ENCODE measurements at places on chromosomes 4 and X.

GRCh38 chr4:134756421-134756820 lies 554.8 kb upstream of the PABPC4L start:
- peak; percentile 27 for DNase-seq

DNA sequence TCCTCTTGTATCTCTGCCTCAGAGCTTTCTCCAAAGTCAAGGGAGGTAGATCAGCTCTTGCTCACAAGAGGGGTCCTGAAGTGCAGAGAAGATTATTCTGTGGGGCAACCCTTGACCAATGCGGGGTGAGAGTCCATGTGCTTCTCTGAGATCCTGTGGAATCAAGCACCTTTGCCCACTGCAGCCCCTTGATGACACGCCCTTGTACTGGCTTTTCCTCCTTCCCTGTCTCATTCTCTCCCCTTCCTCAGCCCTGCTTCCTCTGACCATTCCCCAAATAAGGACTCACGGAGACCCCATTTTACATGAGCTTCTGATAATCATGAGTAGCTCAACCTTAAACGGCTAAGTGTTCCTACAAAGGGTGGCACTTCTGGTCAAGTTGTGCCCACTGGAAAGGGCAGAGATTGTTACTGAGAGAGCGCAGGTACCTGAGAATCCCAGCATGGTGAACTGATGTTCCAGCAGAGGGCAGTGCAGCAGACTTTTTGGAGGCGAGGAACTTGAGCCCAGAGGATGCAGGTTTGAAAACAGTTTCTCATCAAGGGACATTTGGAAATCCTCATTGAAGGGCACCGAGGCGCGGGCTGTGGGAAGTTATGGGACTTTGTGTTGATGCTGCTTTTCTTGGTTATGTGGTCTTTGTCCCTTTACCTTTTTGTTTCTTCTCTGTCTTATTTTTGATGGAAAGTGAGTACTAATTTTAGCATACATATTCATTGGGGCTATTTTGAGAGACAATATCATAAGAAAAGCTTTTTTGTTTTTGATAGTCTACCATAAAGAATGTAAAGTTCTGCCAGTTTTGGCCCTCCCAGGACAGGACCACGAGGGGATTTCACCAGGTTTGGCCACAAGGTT lies 201.3 kb downstream of the RBM46 start:
- DNase-seq, result peak; percentile 17

DNA sequence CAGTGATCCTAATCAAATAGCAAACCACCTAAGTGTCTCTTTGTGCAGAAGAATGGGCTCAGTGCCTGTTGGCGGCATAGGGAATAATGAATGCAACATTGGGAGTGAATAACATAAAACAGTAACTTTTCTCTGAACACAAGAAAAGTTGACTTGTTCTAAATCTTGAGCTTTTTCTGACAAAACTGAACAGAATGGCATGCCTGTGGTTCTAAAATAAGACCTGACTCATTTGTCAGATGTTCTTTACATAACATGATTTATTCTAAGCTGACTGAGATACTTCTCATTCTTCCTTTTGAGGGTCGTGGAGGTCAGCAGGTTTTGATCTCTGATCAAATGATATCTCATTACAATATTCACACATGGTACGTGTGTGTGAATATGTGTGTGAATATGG lies 165.4 kb upstream of the WDR1 start:
- no peak for DNase-seq

DNA sequence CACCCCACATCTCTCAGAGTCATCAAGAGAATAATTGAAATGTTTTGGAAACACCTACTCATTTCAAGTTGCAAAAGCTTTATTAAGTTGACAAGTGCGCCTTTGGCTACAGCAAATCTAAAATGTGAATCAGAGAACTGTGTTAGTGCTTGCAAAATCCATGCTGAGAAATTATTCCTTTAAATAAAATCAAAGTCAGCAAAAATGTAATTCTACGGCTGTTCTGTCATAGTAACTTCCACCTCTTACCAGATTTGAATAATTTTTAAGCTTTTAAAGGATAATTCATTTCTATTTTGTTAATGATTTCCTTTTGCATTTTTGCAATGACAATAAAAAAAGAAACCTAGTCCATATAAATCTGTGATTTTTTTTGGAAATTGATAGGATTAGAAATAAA lies 1779.1 kb downstream of the STIM2 start:
- DNase-seq, result no peak

DNA sequence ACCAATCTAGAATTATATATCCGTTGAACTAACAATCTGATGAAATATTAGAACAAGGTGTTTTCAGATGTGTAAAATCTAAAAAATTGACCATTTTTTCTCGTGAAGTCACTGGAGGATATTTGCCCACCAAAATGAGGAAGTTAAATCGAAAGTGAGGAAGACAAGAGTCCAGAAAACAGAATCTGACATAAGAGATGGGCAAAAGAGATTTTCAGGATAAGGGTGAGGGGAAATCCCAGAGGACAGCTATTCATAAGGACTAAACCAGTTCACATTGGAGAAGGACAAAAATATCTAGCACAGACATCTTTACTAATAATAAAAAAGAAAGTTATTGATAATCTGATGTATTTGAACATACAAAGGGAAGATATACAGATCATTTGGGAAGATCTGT lies 18.7 kb upstream of the ALG13 start:
- no peak for DNase-seq

- DNase-seq, result no peak
Measured at GRCh38 chr4:17164666-17165065, 266.2 kb upstream of the LDB2 start.

DNA sequence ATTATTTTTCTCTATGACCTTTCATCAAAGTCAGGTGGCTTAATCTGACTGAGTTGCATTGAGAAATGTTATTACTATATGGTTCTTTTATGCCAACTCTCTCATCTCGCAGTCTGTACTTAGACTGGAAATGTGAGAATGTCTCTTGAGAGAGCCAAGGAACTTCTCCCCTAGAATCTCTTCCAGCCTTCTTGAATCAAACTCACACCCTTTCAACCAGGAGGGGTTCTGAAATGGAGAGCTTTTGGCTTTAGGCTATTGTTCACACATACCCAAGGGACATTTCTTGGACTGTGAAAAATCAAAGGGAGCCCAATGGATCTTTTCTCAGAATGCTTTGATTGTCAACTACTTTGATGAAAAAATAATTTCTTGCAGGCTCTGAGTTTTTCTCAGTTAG lies 5.1 kb downstream of the PLP1 start:
- no peak for DNase-seq

DNA sequence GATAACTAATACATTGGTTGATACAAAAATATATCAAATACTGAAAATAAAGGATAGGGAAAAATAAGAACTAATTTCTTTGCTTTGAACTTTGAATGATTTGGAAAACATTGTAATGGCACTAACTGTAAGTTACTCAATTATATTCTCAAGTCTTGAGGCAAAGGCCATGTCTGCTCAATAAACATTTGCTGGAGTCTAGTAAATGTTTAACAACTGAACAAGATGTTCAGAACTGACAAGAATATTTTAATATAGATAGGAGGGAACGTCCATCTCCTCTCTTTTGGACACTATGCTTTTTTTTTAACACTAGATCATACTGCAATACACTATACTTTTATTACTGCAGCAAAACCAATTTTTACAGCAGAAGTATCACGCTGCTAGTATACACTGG lies 76.2 kb downstream of the PRSS12 start:
- no peak for DNase-seq

- peak; percentile 19 for DNase-seq
Measured at GRCh38 chrX:150365051-150365989, 2.2 kb downstream of the MAMLD1 start.

- no peak for DNase-seq
Measured at GRCh38 chrX:68784816-68785215, 44.0 kb upstream of the EFNB1 start.

All from NCI-H2171 treated with DMSO at 0.1 percent for 48 hours (cell line).